Stimulated activated CD4-positive, alpha-beta T cell treated with anti-CD3 and anti-CD28 coated beads, Interleukin-4, amount 100 ng/mL, for 4 hours (primary cell): ENCODE measurements at places on chromosomes 2 and 18.

DNA sequence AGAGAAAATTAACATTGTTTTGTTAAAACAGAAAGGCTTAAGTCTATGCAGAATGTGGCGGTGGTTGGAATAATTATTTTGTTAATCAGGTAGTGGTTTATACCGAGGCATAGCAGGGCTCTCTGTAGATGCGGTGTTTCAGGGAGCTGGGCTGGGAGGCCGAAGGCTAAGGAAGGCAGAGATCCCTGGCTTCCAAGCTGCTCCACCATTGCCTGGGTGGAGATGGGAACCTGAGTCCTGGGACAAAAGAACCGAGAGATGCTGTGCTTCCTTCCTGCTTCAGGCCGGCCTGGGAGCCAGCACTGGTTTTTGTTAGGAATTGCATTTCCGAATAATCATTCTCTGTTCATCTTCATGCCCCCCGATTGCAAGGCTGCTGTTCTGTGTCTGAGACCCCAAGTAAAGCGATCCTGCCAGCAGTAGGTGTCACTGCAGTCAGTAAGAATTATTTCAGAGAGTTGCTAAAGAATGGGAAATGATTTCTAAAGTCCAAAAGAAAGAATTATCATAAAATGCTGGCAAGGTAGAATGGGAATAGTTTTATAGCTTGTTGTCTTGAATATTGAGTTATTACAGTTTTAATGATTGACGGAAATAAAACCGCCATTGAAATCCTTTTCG lies 824.9 kb downstream of the GALR1 start:
- no peak for DNase-seq

GRCh38 chr2:163983911-163984310 lies 248.1 kb upstream of the FIGN start:
- no peak for DNase-seq

DNA sequence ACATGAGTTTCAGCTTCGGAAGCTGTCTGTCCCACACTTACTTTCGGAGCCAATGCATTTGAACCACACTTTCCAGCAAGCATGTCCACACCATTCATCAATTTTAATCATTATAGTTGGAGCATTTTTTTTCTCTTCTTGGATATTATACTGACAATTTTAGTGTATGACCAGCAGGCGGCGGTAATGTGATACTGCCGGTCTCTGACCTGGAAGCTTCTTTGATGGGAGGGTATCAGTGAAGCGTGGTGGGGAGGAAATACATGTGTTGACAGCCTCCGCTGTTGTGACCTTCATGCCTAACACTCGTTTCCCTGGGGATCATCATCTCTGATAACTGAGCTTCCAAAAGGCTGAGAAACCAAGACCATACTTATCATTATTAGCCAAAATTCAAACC lies 231.7 kb downstream of the GBX2 start:
- DNase-seq = no peak

- DNase-seq = no peak
Measured at GRCh38 chr2:239244625-239245024, 156.2 kb downstream of the HDAC4 start.

GRCh38 chr2:100743741-100744140 lies 76.2 kb upstream of the NPAS2 start:
- no peak for DNase-seq

DNA sequence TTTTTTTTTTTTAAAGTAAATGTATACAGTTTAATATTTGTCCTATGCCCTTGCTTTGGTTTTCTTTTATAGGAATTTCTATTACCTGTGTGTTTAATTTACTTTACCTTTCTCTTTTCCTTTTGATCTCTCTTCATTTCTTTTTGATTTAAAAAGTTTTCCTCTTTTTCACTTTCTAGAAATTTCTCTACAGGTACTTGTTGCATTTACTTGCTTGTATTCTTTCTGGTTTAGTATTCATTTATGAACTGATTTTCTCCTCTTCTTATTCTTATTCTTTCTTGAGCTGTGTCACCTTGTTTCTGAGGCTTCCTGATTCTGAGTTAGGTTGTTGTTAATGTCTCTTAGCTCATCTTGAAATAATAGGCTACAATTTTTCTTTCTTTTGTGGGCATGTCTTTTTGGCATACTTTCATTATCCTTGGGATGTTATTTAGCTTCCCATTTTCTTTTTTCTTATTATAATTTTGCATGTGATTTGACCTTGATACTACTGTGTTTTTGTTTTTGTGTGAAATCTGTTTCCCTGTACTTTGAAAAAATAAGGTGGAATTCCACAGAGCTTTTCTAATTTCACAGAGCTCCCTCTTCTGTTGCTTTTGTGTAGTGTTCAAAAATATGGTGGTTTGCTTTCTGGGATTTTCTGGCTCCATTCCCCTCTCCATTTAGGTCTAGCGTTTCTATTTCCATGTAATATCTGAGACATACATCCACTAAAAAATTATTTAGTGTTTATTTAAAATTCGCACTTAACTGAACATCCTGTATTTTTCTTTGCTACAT lies 25.5 kb upstream of the ALMS1 start:
- no peak for DNase-seq

DNA sequence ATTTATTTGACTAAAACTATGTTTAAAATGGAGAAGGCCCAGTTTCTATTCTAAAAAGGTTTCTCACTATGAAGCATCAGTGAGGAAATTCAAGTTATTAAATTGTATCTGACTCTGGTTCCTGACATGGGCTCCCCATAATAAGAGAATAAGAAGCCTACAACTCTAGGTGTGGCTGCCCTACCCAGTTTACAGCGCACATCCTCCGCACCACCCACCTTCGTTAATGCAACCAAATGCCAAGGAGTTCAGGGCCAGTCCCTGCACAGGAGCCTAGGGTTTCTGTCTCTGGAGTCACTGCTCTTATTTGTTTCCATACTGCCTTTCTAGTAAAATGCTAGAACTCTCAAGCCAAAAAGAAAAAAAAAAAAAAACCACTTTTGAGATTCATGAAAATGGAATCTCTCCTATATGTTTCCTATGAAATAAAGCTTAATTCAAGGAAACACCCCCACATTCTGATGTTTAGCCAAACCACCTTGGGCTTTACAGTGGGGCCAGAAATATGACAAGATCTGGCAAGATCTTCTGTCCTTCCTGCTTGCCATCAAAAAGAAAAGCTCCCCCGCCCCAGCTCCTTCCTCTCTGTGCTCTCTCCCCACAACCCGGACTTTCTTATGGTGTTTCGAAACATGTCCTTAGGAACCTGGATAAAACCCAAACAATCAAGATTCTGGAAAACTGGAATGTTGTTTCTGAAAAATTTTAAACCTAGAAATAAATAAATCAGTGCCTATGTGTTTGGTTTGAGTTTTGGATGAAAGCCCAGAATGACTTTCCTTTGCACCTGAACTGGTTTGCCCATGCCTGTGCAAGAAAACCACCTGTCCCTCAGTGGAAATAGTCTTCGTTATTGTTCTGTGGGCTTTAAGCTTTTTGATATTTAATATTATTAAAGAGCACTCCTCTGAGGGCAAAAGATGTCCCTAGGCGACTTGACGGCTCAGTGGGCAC lies 136.7 kb downstream of the SP3 start:
- no peak for DNase-seq

DNA sequence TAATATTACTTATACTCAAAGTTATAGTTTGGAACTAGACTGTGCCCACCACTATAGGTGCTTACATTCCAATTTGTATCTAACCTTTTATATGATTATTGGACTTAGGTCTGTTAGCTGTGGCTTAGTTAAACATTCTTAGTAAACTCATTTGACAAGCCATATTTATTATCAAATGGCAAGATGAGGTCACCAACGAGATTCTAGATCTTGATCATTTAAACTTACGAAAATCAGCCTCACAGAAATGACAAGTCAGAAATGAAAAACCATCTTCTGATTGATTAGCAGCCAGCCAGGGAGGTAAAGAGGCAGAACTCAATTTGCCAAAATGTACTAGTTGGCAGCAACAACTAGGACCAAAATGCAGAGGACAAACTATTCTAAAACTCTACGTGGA lies 100.4 kb upstream of the STK17B start:
- no peak for DNase-seq

- no peak for DNase-seq
Measured at GRCh38 chr2:223087466-223087865, 35.5 kb downstream of the KCNE4 start.

DNA sequence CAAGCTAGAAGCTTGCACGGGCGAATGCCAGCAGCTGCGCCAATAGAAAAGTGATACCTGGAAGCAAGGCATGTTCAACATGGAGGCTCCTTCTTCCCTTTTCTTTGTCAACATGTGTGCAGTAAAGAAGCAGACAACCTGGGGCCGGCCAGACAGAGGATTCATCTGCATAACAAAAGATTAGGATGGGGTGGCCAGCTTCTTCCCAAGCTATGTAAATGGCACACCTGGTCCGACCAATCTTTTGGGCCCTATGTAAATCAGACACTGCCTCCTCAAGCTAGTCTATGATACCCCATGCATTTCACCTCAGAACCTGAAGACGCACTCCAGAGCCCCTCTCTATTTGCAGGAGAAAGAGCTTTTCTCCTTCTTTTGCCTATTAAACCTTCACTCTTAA lies 66.4 kb upstream of the TGFA start:
- DNase-seq = no peak

GRCh38 chr18:48997681-48997984 lies 46.9 kb upstream of the SMAD7 start:
- DNase-seq = no peak

GRCh38 chr2:5111581-5111980 lies 580.6 kb upstream of the SOX11 start:
- DNase-seq = no peak

GRCh38 chr2:202831242-202832220 lies 40.0 kb downstream of the ICA1L start:
- DNase-seq = peak; percentile 17

- DNase-seq = no peak
Measured at GRCh38 chr2:18741895-18742732, 152.7 kb upstream of the NT5C1B start.

- no peak for DNase-seq
Measured at GRCh38 chr2:167052825-167053224, 164.5 kb downstream of the XIRP2 start.

DNA sequence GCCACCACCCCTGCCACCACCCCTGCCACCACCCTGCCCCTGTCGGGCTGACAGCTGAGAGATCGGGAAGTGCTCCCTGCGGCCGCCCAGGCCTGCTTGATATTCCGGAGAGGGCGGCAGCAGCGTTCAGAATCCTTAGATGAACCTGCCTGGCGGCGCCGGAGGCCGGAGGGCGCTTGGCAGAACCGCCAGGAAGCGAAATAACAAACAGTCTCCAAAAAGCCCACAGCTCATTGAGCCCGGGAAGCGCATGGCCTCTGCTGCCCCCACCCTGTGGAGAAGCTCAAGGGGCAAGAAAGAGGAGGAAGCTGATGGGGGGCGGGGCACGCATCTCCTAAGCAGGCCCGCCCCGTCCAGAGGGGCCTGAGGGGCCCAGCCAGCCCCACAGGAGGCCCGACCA lies 92.2 kb upstream of the MBOAT2 start:
- no peak for DNase-seq

DNA sequence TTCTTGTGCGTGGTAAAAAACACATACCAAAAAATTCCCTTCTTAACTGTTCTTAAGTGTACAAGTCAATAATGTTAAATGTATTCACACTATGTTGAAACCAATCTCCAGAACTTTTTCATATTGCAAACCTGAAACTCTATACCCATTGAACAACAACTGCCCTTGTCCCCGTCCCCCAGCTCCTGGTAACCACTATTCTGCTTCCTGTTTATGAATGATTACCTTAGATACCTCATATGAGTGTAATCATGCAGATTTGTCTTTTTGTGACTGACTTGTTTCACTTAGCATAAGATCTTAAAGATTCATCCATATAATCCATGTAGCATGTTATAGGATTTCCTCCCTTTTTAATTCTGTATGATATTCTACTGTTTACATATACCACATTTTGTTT lies 59.9 kb downstream of the NAT8 start:
- DNase-seq = no peak

- DNase-seq = no peak
Measured at GRCh38 chr2:1739961-1740715, 4.2 kb downstream of the PXDN start.

GRCh38 chr2:99028558-99028957 lies 92.5 kb upstream of the CRACDL start:
- no peak for DNase-seq

DNA sequence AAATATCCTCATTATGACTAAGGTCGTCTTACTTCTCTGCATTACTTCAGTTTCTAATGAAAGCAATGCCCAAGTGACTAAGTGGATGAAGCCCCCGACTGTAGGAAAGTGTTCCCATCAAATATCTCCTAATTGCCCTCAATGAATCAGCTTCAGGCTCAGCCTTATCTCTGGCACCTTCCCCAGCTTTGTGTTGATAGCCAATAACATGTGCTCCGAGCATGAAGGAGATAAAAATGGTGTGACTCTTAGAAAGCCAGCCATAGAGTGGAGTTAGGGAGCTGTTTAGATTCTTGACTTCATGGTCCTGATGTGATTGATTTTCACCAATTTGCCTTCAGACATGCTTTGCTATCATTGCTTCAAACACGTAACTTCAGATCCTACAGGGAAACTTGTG lies 339.2 kb upstream of the NRP2 start:
- no peak for DNase-seq

- DNase-seq = no peak
Measured at GRCh38 chr18:10985689-10986088, 163.7 kb downstream of the PIEZO2 start.

GRCh38 chr2:56040189-56040588 lies 116.6 kb upstream of the EFEMP1 start:
- DNase-seq = no peak
